ENCODE measurements at places on chromosomes 2 and 18.

GRCh38 chr2:194301946-194302345 is 1355.1 kb upstream of the SLC39A10 start:
- no peak for DNase-seq

DNA sequence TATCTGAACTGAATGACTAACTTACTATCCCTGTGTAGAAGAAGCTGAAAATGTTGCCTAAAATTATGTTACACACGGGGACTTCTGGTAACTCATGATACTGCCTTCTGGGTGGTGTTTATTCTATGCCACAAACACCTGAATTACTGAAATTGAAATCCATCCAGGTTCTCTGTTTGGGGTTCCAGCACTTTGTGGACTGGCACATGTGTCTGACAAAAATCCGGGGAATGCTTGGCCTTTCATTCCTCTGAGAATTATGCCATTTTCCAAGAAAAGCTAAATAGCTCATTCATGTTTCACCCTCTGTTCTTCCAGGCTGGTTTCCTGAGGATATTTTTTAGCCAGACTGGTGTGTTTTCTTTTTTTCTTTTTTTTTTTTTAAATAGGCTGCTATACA is 59.5 kb upstream of the POU3F3 start:
- no peak for DNase-seq

DNA sequence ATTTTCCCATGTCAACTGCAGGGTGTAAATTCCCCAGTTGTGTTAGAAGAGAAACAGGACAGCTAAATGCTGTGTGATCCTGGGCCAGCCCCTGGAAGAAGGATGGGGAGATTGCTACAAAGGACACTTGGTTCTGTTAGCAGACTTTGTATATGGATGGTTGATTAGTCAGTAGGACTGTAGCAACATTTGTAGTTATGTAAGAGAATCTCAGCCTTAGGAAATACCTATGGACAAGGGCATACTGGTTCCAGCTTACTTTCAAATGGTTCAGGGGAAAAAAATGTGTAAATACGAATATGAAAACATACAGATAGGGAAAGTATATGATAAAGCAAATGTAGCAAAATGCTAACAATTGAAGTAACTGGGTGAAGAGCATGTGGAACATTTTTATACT is 47.6 kb downstream of the GNAL start:
- DNase-seq = no peak

DNA sequence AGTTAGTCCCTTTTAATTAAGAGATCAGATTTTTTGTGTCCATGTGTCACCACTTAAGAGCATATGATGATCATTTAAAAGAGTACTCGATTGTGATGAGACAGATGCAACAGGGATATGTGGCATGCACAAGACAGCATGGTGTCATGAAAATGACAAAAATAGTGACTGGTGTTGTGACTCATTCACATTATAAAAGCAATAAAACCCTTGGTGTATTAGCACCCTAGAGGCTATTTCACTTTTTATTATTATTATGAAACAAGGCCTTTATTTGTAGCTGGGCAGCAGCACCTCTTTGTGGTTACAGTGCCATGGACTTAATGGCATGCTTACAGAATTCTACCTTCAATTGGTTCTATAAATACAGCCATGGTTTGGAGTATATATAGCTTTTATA is 1296.0 kb upstream of the ZEB2 start:
- DNase-seq = no peak

GRCh38 chr2:181317511-181317910 is 139.7 kb upstream of the ITGA4 start:
- DNase-seq = no peak

- no peak for DNase-seq
Measured at GRCh38 chr2:71607151-71607889, 154.0 kb downstream of the DYSF start.

GRCh38 chr2:161111531-161111930 is 48.7 kb upstream of the TANK start:
- DNase-seq = no peak

- DNase-seq = peak; percentile 39
Measured at GRCh38 chr18:13570216-13570615, 156.1 kb downstream of the FAM210A start.

DNA sequence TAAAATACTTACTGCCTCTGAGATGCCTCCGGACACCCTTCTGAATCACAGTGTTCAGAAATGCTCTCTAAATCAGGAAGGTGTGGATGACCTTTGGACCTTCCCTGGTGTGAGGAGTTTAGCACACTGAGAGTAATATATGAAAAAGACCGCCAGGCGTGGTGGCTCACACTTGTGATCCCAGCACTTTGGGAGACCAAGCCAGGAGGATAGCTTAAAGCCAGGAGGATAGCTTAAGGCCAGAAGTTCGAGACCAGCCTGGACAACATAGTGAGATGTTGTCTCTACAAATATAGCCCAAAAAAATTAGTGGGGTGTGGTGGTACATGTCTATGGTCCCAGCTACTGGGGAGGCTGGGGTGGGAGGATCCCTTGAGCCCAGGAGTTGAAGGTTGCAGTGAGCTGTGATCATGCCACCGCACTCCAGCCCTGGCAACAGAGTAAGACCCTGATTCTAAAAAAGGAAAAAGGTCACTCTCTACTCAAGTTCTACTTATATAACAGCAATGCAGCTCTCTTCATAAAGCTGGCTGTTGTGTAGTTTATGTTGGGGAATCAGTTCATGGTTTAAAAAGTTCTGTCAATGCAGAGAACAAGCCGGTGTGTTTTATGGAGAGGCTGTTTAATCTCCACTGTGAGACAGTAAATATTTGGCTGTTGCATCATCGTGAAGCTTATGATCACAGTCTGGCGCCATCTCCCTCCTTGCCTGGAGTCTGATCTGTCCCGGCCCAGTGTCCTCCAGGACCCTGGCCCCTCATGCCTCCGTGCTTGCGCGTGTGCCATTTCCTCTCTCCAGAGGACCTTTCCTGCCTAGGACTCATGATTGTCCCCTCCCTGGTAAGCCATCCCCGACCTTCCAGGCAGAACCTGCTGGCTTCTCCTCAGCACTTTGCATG is 184.5 kb downstream of the FAM210A start:
- no peak for DNase-seq

- peak; percentile 72 for DNase-seq
Measured at GRCh38 chr2:30706534-30707303, 100.5 kb downstream of the CAPN13 start.

- DNase-seq = no peak
Measured at GRCh38 chr18:44156126-44156525, 524.6 kb upstream of the SETBP1 start.

GRCh38 chr2:239104800-239105199 is 256.9 kb downstream of the TWIST2 start:
- DNase-seq = no peak

DNA sequence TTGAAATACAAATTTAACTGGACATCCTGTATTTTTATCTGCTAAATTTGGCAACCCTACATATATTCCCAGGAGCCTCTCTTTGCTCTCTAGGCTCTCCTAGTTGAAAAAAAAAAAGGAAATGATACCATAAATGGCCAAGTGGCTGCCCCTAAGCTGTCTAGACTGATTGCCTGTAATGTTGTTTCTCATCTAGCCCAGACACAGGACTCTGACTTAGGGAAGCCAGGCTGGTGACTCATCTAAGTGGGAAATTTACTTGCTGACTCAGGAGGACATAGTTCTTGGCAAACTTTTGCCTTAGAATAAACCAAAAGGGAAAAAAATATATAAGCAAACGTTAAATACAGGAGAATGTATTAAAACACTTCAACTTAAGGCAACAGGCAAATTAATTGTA is 14.6 kb upstream of the ITGAV start:
- no peak for DNase-seq

DNA sequence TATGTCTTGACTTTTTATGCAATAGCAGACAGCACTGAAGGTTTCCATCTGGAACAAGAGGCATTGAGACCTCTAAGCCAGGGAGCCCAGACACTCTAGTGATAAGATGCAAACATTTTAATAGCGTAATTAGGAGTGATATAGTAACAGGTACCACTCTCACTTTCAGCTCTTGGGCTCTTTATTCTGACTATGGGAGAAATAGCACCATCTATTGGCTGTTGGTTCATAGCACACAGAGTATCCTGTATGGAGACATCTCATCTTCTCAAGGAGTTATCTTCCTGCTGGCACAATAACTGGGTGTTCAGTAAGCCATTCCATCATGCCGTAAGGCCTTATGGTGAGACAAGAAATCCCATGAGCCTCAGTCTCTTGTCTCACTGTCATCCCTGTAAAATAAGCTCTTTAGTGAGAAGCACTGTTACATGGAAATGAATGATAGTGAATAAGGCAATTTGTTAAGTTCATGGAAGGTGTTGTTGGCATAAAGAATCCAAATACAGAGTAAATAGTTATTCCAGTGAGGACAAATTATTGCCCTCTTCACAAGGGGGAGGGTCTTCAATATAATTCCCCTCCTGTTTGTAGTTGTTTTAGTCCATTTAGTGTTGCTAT is 48.3 kb downstream of the THUMPD2 start:
- DNase-seq = no peak

DNA sequence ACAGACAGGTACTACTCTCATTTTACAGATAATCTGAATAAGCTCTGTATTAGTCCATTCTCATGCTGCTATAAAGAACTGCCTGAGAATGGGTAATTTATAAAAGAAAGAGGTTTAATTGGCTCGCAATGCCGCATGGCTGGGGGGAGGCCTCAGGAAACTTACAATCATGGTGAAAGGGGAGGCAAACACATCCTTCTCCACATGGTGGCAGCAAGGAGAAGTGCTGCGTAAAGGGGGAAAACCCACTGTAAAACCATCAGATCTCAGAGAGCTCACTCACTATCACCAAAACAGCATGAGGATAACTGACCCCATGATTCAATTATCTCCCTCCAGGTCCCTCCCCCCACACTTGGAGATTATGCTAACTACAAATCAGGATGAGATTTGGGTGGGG is 254.4 kb downstream of the KCNE4 start:
- DNase-seq = no peak

GRCh38 chr2:33678436-33678835 is 79.3 kb upstream of the FAM98A start:
- DNase-seq = no peak

- no peak for DNase-seq
Measured at GRCh38 chr2:220463876-220464275, 836.4 kb downstream of the SLC4A3 start.

- DNase-seq = no peak
Measured at GRCh38 chr2:108268001-108268400, 20.7 kb upstream of the SULT1C2 start.

DNA sequence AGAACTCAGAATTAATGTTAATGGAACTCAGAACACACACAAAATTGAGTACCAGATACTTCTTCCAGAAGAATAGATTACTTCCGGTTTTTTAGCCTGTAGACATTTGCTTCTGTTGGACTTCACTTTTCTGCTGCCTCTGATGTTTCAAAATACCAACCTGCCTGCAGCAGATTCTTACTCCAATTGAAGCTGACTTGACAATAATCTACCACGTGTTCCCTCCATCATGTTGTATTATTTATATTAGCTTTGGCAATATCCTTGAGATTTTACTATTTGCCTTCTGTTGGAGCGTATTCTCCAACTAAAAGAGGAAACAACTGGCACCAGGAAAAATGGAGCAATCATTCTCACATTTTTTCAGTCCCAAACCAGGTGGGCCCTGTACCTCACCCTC is 3.1 kb upstream of the GORASP2 start:
- DNase-seq = no peak

DNA sequence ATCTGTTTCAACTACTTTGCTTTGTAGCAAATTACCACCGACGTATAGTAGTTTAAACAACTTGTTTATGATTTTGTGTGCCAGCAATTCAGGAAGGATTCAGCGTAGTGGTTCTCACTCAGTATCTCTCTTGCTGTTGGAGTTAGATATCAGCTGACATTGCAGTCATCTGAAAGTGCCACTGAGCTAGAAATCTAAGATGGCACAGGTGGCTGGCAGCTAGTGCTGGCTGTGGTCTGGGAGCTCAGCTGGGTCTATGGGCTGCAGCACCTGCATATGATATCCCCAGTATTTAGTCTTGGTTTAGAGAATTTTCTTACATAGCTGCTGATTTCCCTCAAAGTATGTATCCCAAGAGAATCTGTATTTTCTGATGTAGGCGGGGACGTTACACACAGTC is 235.6 kb downstream of the SCG2 start:
- no peak for DNase-seq

GRCh38 chr2:68385220-68385906 is 20.3 kb downstream of the PLEK start:
- peak; percentile 56 for DNase-seq

GRCh38 chr18:45962461-45962860 is 4.7 kb downstream of the EPG5 start:
- peak; percentile 17 for DNase-seq

GRCh38 chr2:120896901-120897300 is 161.2 kb downstream of the GLI2 start:
- DNase-seq = no peak

- DNase-seq = no peak
Measured at GRCh38 chr2:51633073-51633472, 601.1 kb upstream of the NRXN1 start.

GRCh38 chr2:217462121-217462520 is 540.7 kb downstream of the TNS1 start:
- DNase-seq = no peak

DNA sequence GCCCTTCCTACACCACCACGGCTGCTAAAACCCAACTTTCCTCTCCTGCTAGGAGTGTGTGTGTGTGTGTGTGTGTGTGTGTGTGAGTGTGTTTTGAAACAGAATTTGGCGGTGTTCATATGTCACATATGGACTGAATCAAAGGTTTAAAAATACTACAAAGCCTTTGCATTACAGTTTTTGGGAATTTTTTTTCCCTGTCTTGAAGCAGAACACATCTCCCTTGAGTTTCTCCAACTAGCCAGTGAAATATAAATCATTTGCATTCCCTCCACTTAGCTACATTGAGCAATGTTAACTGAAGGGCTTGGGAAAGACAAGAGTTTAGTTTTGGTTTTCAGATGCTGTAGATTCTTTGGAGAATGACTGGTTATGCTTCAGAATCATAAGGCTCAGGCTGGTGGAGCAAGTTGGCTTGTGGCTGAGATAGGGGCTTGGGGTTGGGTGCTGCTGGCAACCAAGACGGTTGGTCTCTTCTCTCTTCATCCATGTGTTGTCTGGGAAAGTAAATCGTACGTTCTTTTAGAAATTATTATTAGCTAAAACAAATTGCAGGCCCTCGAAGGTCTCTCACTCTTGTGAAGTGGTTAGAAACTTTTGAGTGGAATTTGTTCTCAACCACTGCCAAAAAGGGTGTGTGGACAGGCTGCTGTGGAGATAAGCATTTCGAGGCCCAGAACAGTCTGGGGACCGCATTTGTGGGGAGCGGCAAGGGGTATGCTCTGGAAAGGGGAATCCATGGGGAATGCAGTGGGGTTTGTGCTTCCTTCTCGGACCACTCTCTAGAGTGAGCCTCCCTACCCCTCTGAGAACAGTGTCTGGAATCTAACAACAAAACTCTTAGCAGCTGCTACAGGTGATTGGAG is 1.4 kb downstream of the NRP2 start:
- no peak for DNase-seq
